CD4-positive, alpha-beta T cell (primary cell): ENCODE measurements at places on chromosomes 2 and 18.
A peak's percentile ranks its signal among the peaks of the same experiment; 100 is the strongest.

- DNase-seq = no peak
Observed at GRCh38 chr18:46099463-46099862, 1.4 kb upstream of the ATP5F1A start.

DNA sequence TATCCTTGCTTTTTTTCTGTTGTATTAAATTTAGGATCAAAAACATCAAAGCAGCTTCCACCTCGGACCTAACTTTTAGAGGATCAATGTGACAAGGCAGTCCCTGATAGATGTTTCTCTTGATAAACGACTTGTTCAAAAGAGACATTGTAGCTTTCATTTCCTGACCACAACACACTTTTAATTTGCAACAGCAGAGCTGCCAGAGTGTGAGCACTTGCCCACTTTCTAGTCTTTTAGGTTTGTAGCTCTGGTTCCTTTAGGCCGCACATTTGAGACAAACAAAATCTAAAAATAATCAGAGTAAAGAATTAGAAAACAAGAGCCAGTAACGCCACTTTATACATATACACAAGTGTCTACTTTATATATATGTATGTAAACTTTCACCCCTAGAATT is 3.1 kb downstream of the FIGN start:
- DNase-seq = no peak

DNA sequence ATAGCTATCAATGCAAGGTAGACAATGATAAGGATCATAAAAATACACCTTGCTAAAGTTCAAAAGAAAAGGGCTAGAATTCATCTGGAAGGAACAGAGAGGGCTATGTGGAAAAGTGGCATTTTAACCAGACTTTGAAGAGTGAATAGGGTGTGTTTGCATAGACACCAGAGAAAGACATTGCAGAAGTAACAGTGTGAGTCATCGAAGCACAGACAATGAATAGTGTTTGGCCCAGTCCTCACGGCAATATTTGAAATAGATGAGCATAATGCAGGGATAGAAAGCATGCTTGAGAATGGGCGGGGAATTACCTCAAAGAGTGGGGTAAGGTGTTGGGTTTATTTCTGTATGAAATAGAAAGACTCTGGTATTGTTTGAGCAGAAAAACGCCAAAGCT is 24.2 kb downstream of the MYT1L start:
- DNase-seq = no peak

GRCh38 chr2:54629914-54630857 is 93.3 kb upstream of the EML6 start:
- DNase-seq = no peak

DNA sequence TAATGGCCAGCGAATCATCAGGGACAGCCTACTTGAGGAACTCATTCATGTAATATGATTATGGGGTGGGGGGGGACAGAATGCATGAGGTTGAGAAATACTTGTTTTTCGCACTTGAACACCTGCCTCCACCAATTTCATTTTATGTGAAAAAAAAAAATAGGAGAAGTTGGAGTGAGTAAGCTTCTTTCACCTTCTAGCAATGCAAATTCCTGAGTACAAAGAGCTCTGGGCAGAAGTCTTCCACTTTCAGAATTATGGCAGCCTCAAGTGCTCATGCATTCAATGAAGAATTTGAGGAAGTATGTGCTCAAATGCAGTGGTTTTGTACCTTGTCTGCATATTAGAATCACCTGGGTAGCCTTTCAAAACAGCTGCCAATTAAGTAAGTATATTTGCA is 40.1 kb upstream of the GPD2 start:
- no peak for DNase-seq

DNA sequence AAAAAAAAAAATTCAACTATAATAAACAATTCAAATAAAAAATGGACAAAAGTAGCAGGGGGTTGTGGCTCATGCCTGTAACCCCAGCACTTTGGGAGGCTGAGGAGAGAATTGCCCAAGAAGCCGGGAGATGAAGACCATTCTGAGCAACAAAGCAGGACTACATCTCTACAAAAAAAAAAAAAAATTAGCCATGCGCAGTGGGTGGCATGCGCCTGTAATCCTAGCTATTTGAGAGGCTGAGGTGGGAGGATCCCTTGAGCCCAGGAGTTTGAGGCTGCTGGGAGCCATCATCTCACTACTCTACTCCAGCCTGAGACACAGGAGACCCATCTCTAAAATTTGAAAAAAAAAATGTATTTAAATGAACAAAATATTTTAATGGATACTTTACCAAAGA is 4.4 kb upstream of the CACNB4 start:
- DNase-seq = no peak

DNA sequence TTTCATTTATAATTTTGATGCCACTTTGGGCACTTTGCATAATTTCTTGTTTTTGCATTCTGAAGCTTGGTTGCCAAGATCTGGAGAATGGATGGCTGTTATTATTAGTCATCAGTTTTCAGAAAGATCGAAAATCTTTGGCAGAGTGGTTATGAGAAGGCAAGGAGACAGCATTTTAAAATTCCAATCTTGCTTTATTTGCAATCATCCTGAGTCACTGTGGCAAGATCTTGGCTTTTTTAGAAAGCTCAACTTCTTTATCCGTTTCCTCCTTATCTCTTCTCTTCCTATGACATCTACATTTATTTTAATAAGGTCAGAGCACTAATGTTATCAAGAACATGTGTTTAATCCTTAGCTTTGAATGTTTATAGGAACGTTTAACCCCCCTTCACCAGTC is 31.1 kb upstream of the EIF2AK3 start:
- no peak for DNase-seq

- DNase-seq = peak; percentile 49
Observed at GRCh38 chr2:69770193-69770702, 28.3 kb downstream of the ANXA4 start.

DNA sequence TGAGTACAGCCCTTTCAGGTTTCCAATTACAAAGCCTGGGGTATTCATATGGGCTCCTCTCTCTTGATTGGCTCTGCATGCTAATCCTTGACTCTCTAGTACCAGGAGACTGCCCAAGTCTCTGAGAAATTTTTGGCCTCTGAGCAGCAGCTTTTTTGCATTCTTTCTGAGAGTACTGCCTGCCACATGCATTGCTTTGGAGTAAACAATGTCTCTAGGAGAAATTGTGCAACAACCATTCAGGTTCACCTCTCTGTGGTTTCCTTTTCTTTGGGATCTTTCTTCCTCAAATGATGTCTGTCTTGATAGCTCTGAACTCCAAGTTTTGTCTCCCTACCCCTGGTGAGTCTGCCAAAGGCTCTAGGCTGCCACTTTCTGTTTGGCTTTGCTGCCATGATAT is 115.8 kb upstream of the SETBP1 start:
- no peak for DNase-seq

DNA sequence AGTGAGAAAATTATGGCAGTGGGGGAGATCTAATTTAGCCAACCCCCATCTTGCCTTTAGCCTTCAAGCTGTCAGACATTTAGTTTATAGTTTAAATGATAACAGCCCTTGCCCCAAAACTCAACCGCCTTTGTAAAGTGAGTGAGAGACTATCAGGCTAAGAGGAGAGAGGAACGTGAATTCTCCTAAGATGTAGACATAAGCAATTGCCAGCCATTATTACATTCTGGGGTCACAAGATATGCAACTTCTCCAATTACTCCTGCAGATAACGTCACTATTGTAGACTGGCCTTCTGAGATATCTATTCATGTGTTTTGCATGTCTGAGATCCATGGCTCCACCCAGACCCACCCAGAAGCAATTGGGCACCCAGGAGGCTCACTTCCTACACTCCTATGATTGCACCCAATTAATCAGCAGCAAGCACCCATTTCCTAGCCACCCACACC is 307.3 kb downstream of the NBAS start:
- DNase-seq = no peak

- peak; percentile 41 for DNase-seq
Observed at GRCh38 chr18:62566199-62566598, 43.4 kb downstream of the ZCCHC2 start.

GRCh38 chr2:133787207-133787606 is 218.9 kb upstream of the NCKAP5 start:
- no peak for DNase-seq

DNA sequence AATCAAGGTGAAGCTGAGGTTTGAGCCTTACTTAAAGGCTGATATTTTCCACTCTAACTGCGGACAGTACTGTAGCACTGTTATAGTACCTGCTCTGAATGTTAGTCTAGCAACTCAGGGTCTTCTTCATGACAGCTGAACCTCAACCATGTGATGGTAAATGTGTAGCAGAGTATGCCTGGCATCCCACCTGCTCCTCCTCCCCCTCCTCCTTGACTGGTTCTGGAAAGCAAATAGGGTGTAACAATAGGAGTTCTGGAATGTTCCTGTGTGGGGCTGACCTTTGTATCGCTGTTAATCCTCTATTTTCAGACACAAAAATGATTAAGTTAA is 447 bp upstream of the CCL20 start:
- DNase-seq = no peak

- no peak for DNase-seq
Observed at GRCh38 chr18:75276818-75277609, 66.4 kb downstream of the TSHZ1 start.

DNA sequence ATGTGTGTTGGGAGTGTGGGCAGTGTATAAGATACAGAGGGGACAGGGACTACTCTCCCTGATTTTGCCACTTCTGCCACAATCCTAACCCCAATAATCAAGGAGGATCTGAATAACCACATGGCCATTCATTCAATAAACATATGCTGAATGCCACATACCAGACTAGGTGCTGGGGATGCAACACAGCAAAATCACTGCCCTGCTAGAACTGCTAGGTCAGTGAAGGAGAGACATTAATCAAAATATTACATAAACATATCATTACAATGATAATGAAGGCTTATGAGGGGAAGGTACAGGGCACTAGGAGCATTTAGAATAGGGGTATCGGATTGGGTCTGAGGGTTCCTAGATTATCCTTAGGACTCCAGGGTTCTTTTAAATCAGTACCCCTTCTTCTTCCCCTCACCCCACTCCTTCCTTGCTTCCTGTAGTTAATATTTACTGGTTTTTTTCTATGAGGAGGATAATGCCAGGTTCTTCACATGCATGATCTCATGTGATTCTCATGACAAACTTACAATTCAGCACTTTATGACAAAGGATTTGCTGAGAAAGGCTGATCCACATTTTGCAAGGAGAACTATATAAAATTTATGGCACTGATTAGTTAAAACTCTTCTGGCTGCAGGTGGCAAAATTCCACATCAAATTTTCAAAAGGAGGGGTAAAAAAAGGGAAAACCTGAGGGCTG is 56.4 kb upstream of the PCBP1 start:
- DNase-seq = no peak

DNA sequence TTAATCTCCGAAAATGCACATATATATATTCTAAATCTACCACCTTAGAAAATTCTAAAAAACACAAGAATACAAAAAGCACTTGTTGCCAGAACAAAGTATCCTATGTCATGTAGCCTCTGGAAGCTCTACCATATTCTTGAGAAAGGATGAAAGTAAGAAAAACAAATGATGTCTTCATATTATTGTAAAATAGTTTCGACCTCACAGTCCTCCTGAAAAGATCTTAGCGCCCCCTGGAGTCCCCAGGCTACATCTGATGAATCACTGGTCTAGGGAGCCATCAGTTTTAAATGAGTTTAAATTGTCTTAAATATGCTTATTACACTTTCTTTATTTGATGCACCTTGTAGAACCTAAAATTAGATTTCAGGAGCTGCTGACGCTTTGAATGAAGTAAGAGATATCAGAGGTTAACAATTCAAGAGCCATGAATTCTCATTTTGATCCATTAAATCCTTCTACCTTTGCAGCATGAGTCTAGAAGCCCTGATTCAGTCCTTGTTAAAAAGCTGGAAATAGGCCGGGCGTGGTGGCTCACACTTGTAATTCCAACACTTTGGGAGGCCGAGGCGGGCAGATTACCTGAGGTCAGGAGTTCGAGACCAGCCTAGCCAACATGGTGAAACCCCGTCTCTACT is 138.8 kb downstream of the MCFD2 start:
- DNase-seq = peak; percentile 26

- DNase-seq = no peak
Observed at GRCh38 chr2:106932644-106933043, 46.7 kb upstream of the ST6GAL2 start.

DNA sequence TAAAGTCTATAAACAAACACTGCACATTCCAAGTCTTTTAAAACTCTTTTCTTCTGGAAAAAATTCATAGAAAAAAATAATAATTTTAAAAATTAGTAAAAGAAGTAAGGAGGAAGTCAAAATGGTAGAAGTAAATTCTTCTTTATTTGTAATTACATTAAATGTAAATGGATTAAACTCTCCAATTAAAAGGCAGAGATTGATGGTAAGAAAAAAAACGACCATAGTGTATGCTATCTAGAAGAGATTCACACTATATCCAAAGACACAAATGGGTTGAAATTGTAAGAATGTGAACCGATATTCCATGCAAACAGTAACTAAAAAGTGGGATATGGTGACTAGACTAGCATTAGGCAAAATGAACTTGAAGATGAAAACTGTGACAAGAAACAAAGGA is 1196.1 kb upstream of the CDH2 start:
- DNase-seq = no peak

DNA sequence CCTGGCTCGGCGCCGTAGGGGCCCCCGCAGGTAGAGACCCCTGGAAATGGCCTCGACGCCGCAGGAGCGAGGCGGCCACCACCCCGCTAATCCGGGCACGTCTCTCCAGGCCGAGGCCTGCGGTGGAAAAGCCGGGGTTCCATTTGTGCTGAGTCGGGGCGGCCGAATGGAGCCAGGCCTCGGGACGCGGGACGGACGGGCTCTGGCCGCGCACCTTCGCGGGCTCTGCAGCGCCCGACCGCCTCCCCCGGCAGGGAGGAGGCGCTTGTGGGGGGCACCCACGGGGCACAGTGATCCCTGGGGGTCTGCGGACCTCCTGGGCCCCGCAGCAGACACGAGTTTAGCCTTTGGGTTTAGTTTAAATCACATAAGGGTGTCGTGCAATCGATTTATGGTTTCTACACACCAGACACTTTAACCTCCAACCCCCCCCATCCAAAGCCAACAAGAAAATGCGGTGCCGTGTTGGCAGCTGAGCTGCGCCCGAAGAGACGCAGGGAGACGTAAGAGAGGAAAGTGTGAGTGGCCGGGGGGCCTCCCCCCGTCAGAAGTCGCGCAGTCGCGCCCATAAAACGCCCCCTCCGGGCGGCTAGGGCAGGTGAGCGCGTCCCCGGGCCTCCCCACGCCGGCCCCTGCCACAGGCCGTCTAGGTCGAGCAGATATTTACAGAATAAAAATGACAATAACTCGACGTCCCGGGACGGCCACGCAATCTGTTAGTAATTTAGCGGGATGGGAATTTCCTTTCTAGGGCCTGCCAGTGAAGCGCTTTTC is 1.0 kb upstream of the NFATC1 start:
- peak; percentile 57 for DNase-seq

DNA sequence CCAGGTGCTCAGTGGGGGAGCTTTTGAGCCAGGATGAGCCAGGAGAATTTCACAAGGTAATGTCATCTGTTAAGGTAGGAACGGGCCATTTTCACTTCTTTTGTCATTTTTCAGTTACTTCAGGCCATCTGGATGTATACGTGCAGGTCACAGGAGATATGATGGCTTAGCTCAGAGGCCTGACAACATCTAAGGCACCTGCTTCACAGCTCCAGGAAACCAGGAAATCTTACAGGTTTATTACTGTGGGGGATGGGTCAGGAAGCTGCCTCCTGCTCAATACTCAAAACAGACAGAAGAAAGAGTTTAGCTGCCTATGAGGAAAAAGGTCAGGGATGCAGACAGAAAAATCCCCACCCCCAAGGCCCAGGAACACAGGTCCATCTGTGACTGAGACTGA is 364.3 kb upstream of the LRP1B start:
- DNase-seq = no peak
